ENCODE measurements at places on chromosomes 2 and 18.

DNA sequence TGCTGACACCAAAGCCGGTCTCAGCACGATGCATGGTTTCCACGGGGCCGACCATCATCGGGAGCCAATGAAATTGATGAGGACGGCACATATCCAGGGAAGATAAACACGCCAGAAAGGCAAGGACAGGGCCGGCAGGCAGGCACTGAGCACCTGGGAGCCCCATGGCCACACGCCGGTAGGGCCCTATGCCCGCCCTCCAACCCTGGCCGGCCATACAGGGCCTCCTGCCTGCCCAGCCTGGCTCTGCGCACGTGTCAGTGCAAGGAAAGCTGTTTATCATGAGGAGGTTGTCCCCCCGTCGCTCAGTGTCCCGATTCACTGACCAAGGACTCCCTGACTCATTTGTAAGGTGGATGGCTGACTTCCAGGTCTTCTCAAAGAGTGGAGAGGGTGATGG, 237.5 kb downstream of the GLI2 start:
- no peak for DNase-seq

- no peak for DNase-seq
Observed at GRCh38 chr2:55493220-55493619, 26.3 kb upstream of the CFAP36 start.

DNA sequence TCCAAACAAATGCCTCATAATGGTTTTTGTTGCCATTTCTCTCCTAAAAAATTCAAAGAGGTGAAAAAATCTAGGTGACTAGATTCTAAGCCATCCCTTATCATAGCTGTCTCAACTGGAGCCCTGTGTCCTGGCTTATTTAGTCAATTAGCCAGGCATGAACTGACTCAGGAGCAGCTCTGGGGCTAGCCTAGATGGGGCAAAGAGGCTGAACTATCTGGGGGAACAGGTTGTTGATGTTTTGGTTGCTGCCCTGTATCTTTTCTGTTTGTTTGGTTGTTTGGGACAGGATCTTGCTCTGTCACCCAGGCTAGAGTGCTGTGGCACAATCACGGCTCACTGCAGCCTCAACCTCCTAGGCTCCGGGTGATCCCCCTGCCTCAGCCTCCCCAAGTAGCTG, 14.7 kb downstream of the GEMIN6 start:
- DNase-seq, result no peak

DNA sequence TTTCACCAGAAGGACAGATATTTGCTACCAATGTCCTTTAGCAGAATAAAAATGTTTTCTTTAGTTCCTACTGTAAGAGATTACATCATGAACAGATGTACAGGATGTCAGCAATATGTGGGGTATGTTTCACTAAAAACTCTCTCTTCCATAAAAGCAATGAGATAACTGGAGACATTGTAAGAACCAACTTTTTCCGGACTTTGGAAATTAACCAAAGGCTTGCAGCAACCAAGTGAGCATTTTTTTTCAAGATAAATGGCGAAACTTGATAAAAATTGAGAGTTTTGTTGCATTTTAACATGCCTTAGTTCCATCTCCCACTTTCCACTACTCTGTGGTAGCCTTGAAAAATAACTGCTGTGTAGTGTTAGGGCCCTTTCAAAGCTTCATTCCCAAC, 429.8 kb upstream of the CDH2 start:
- DNase-seq, result no peak

GRCh38 chr2:161344692-161345091, 36.5 kb downstream of the PSMD14 start:
- no peak for DNase-seq

GRCh38 chr2:17804358-17804757, 11.9 kb upstream of the MSGN1 start:
- no peak for DNase-seq

- no peak for DNase-seq
Observed at GRCh38 chr2:27671235-27671634, 7.5 kb downstream of the SLC4A1AP start.

GRCh38 chr2:226797289-226797988, 2.2 kb downstream of the IRS1 start:
- no peak for DNase-seq

DNA sequence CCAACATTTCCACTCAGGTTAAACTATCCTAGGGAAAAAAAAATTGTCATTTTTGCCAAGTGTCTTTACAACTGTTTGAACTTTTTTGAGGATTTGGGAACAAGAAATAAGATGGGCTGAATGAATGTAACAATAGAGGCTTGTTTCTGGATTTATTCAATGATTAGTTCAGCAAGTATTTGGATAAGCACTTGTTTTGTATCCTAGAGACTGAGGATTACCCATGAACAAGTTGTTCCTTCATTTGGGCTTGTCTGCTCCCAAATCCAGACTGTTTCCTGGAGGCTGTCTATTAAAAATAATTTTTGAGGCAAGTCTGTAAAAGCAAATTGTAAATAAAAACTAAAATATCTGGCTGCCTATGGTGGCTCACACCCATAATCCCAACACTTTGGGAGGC, 62.0 kb upstream of the CSRNP3 start:
- no peak for DNase-seq

- DNase-seq, result no peak
Observed at GRCh38 chr2:55931281-55931680, 7.7 kb upstream of the EFEMP1 start.

- no peak for DNase-seq
Observed at GRCh38 chr18:63207835-63208234, 111.7 kb downstream of the BCL2 start.

DNA sequence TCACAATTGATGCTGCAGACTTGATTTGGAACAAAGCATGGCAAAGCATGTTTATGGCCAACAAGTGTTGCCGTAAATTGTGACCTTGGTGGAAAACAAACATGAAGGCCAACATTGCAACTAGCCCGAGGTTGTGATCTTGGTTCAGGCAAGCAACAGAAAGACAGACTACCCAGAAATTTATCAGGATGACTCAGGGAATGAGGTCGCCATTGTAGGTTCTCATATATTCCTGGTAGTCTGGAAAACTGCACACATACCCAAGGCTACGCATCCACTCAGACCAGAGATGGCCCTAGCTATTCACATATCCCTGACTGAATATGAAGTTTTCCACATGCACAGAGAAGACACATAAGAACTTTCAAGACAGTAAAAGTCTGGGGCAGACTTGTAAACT, 30.1 kb downstream of the CYP1B1 start:
- no peak for DNase-seq

DNA sequence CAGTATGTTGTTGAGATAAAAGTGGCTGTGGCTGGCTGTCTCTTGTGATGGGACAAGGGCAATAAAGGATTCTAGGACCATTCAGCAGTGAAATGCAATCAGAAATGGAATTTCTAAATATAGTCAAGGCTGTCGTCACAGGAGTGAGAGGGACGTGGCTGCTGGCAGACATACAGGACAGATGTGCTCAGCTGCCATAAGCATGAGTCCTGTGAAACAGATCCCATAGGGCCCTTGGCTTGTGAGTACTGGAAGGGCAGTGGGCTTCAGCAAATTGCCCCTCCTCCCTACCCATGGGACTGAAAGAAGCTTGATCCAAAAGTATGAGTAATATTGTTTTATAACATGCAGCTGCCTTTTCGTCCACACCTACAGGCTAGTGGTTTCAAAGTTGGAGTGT, 4.2 kb upstream of the CNNM3 start:
- DNase-seq, result no peak

GRCh38 chr2:222545823-222546795, 109.8 kb downstream of the FARSB start:
- DNase-seq, result no peak

DNA sequence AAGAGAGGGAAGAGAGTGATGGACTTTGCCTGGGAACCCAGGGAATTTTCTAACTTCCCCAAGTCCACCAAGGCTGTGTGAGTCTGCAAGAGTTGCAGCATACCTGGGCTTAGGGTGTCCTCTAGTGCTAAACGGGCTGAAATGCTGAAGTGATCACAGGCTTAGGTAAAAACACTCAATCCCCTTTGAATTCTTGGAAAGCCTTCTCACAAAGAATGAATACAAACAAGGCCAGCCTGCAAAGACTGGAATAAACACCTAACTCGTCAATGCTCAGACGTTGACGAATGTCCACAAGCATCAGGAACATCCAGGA, 30.0 kb upstream of the BMP10 start:
- DNase-seq, result no peak

DNA sequence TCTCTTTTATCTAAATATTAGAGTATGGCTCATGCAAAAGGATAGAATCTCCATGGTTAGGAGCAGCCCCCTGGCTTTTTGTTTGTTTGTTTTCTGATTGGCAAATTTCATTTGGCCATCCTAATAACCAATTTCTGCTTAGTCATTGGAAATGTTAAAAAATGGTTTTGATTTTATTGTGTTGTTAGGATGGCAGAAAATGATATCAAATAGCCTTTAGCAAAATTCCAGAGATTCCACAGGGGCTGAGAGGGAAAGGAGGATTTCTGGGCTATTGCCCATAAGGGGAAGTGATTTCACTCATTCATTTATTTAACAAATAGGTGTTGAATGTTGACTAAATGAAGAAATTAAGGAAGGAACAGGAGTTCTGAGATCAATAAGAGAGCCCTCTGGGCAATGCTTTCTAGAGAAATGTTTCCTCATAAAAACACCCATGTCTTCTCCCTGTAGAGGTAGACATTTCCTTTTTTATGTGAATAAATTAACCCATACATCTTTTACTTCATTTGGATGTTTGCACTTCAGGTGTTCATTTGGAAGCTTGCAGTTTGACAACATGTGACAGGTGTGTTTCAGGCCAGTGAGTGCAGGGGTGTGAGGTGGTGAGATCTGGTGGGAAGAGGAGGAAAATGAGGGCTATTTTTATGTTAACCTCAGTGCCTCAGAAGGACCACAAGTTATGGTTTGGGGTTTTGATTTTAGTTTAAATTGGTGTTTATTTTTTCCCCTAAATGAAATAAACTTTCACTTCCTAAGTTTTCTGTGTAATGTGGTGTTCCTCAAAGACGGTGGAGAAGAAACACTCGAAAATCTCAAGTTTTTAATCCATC, 61.7 kb upstream of the EPC2 start:
- no peak for DNase-seq

- no peak for DNase-seq
Observed at GRCh38 chr2:83071914-83072313, 1387.2 kb downstream of the SUCLG1 start.

DNA sequence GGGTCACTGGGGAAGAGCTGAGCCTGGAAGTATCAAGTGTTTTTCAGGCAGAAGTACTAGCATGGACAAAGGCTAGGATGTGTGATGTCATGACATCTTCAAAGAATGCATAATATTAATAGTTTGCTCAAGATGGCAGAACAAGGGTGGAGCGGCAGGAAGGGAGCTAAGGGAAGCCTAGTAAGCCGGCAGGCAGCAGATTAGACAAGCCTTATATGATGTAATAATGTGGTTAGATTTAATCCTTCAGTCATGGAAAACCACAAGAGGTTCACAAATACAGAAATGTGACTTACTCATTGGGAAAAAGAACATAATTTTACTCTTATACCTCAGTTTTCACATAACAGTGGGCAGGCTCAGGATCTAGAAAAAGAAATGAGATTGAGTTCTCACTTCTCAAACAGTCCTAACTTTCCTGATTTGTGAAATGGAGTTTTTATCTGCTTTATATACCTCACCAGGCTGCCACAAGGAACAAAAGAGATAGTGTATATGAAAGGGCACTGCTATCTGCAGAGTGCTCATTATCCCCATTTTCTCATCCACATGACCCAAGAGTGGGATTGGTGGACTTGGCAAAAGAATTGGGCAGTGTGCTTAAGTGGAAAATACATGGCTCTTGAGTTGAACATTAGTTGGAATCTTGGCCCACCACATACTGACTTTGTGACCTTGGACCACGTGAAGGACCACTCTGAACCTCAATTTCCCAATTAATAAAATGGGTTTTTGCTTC, 89.1 kb upstream of the LHCGR start:
- DNase-seq, result no peak

DNA sequence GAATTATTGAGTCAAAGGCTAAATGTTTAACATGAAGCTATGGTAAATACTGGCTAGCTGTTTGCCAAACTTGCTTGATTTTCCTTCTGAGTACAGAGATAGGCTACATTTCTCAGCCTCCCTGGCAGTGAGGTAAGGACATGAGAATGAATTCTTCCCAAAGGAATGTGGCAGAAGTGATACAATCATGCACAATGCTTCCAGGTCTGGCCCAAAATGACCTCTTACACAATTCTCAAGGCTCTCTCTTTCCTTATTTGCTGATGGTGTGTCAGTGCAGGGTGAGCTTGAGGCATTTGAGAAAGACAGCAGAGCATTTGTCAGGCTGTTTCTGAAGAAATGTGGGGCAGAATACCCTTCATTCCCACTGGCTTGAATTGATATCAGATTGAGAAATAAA, 95.6 kb upstream of the NABP1 start:
- DNase-seq, result peak; percentile 92

DNA sequence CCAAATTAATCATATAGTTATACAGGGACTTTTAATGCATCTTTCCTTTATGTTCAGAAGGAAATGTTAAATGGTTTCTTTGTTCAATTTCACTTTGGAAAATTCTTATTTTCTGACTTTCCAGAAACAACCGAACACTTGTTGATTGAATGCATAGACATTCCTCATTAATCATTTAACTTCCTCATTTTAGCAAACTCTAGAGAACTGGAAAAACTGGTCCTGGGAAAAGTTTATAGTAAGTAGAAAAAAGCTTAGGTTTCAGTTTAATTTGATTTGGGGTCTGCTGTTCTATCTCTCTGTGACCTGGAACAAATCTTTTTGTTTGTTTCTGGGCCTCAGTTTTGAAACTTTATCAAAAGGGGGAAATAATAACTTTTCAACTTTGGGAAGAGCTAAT, 320.4 kb downstream of the CMPK2 start:
- no peak for DNase-seq

- DNase-seq, result no peak
Observed at GRCh38 chr2:69933839-69934613, 19.1 kb downstream of the MXD1 start.

GRCh38 chr2:149617476-149617875, 29.9 kb upstream of the MMADHC start:
- no peak for DNase-seq

DNA sequence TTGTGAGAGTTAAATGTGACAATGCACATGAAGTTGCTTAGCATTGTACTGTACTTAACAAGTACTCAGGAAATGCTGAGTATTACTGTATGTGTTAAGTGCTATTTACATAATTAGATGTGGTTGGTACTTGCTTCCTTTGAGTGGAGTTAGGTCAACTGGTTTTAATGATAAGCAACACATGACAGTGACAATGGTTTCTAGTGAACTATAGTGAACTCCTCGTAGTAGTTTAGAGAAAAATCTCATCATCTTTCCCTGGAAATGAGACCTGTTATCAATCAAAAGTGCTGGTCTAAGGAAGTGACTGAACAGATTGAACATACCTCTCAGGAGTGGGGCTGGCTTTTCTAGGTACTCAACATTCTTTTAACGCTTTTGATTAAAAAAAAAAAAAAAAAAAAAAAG, 29.2 kb upstream of the ZDBF2 start:
- no peak for DNase-seq

DNA sequence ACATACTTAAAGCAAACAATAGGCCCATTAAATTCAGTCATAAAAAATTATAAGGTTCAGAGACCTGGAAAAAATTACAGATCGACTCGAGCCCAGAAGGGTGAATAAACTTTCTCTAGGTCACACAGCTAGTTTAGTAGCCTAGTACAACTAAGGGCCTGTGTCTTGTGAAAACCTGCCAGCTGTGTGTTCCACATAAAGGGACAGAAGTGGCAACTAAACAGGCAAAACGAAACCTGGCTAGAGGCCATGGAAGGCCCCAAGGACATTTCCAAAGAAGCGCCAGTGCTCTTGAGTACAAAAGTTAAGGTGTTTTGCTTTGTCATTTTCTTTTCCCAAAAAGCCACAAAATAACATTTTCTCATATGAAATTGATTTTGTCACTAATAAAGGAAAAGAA, 164.9 kb downstream of the L3MBTL4 start:
- DNase-seq, result no peak

Data from GM04503 (cell line).